Colonic mucosa (tissue), 4 donors: ENCODE measurements at places on chromosomes 16 and 17. TPM values are rescaled to one million over a fixed set of nuclear protein-coding genes. Genes with fewer than 3 reads are reported as not detected.

- H3K4me1 ChIP-seq: no peaks in the 10 kb centered on the region
- no peak for DNase-seq
- H3K36me3 ChIP-seq: no peaks in the 10 kb centered on the region
- H3K27ac ChIP-seq: no peak overlapping the region
- no peaks in the 10 kb centered on the region for H3K27me3 ChIP-seq
These were observed 28.0 kb upstream of the MTSS2 start for GRCh38 chr16:70713824-70714223.

- no peaks in the 10 kb centered on the region for H3K36me3 ChIP-seq
- no peaks in the 10 kb centered on the region for H3K27me3 ChIP-seq
- H3K27ac ChIP-seq: no peak overlapping the region
- no peak overlapping the region for H3K4me3 ChIP-seq
These were observed 432.0 kb downstream of the SLC39A11 start for GRCh38 chr17:72660274-72661115.

DNA sequence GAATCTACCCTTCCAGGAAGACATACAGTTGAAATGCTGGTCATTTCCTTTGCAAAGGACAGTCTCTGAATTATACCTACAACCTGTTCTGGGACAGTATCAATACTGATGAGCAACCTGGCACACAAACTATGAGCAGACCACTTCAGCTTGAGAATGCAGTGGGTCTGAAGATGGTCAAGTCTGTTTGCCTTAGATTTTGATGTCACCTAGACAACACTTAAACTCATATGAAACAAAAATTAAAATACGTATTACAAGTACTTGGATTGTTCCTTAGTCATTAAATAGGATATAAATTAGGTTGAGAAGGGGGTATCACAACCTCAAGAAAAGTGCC, 3.5 kb downstream of the SRSF2 start:
- no peak overlapping the region for H3K4me3 ChIP-seq
- no peaks in the 10 kb centered on the region for H3K27me3 ChIP-seq
- H3K27ac ChIP-seq: no peak overlapping the region
- no peak for DNase-seq
- no peaks in the 10 kb centered on the region for H3K4me1 ChIP-seq

DNA sequence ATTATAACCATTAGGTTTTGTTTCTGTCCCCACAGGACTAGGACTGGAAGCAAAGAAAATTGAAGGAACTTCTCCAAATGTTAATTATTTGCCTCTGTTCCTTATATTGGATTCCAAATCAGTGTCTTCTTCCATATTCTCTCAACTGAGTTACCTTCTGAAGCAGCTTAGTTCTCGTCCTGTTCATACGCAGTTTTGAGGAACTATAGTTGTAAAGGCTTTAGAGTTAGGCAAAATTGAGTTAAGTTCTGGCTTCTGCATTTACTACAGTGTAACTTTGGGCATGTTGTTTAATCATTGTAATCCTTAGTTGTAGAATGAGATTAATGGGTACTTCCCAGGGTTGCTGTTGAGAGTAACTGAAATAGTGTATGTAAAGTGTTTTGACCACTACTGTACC, 11.2 kb downstream of the CBFB start:
- DNase-seq: no peak
- no peaks in the 10 kb centered on the region for H3K4me1 ChIP-seq
- no peak overlapping the region for H3K4me3 ChIP-seq

Gene SRCIN1
- total RNA-seq: 1.1 TPM

DNA sequence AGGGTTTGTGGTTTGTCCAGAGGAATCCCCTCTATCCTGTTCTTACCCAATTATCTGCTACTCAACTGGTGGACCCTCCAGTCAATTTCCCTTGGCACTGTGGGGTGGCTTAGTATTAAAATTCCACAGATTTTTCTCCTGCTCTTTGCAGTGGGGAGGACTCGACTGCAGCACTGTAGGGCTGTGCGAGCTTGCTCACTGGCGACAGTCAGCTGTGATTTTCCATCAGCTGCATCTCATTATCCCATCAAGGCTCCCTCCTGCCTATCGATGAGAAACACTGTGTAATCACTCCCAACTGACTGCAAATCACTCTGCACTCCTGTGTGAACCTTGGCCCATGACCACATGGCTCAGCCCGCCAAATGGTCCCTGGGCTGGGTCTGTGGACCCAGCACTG, 90.5 kb upstream of the MAF start:
- H3K27ac ChIP-seq: no peak overlapping the region
- no peaks in the 10 kb centered on the region for H3K36me3 ChIP-seq
- no peaks in the 10 kb centered on the region for H3K27me3 ChIP-seq
- no peak overlapping the region for H3K4me3 ChIP-seq

DNA sequence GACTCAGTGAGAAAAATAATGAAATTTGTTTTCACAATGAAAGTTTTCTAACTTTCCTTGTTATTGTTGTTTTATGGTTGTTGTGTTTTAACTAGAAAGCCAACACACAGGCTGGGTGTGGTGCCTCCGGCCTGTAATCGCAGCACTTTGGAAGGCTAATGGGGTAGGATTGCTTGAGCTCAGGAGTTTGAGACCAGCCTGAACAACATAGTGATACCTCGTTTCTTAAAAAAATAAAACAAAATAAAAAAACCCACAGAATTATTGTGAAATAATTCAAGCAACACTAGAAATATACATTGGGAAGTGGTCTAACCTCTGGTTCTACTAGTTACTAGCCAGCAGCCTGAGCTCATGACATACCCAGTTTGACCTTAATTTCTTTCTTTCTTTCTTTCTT, 630 bp downstream of the MILR1 start:
- no peak overlapping the region for H3K4me3 ChIP-seq
- peak overlapping the region; percentile 9 for H3K27ac ChIP-seq
- no peaks in the 10 kb centered on the region for H3K4me1 ChIP-seq
- H3K36me3 ChIP-seq: no peaks in the 10 kb centered on the region
- no peak for DNase-seq

GRCh38 chr17:64565563-64565962, 58.8 kb downstream of the CEP95 start:
- H3K36me3 ChIP-seq: no peaks in the 10 kb centered on the region
- no peak for DNase-seq
- H3K27ac ChIP-seq: no peak overlapping the region
- H3K4me1 ChIP-seq: no peaks in the 10 kb centered on the region
- H3K27me3 ChIP-seq: no peaks in the 10 kb centered on the region
- H3K4me3 ChIP-seq: no peak overlapping the region
